Fibroblast of skin of right quadriceps (primary cell): ENCODE measurements at places on chromosomes 4 and X.

DNA sequence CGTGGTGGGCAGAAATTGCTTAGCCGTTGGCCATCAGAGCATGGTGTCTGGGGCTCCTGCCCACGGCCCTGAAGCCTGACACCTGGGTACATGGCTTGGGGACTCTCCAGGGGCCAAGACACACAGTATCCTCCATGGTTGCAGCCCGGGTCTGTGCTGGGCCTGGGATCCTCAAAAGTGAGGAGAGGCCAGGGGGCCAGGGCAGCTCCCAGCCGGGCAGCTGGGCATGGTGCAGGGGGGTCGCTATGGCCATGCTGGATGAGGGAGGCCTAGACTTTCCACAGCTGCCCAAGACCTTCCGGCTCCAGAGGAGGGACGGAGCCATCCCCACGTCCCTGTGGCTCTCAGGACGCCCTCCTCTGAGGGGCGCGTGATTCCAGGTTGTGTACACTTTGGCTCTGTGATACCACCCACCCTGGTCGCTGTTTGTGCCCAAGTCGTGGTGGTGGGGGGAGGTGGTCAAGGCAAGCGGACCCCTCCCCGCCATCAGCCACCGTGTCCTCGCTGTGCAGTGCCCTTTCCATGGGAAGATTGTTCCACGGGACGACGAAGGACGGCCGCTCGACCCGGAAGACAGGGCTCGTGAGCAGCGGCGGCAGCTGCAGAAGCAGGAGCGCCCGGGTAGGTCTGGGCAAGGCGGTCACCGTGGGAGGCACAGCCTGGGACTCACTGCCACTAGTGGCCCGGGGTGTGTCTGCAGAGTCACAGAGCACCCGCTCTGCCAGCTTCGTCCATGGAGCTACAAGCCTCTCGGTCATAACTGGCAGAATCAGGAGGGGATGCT, 25.7 kb downstream of the NKX1-1 start:
- no peak for DNase-seq

DNA sequence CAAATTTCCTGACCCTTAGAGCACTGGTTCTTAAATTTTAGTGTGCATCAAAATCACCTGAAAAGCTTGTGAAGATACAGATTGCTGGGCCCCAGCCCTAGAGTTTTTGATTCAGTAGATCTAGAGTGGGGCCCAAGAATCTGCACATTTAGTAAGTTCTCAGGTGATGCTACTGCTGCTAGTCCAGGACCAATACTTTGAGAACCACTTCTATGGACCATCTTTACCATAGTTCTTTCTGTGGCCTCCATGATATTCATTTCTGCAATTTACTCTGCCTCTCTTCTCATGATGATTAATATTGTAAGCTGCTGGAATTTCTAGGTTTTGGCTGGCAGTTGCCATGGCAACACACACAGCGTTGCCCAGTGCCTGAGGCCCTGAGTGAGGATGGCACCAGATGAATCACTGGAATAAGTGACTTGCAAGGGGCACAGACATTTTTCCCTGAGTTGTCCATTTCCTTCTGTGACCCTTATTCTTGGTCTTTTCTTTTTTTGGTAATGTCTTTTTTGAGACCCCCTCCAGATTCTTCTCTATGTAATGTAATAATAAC, 83.6 kb downstream of the PPP1R2C start:
- no peak for DNase-seq

DNA sequence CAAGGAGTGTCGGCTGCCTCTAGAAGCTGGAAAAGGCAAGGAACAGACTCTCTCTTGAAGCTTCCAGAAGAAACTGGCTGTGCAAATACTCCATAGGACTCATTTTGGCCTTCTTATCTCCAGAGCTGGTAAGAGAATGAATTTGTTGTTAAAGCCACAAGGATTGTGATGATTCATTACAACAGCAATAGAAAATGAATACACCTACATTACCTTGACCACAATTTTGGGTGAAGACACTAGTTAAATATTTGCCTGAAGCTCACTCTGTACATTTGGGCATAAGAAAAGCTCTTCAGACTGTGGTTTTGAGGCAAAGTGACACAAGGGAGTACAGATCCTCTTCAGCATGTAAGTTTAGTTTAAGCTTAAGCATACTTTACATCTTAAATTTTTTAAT, 134.5 kb upstream of the TLL1 start:
- DNase-seq = no peak

GRCh38 chrX:124240422-124240821, 92.0 kb upstream of the TEX13D start:
- DNase-seq = peak; percentile 57

DNA sequence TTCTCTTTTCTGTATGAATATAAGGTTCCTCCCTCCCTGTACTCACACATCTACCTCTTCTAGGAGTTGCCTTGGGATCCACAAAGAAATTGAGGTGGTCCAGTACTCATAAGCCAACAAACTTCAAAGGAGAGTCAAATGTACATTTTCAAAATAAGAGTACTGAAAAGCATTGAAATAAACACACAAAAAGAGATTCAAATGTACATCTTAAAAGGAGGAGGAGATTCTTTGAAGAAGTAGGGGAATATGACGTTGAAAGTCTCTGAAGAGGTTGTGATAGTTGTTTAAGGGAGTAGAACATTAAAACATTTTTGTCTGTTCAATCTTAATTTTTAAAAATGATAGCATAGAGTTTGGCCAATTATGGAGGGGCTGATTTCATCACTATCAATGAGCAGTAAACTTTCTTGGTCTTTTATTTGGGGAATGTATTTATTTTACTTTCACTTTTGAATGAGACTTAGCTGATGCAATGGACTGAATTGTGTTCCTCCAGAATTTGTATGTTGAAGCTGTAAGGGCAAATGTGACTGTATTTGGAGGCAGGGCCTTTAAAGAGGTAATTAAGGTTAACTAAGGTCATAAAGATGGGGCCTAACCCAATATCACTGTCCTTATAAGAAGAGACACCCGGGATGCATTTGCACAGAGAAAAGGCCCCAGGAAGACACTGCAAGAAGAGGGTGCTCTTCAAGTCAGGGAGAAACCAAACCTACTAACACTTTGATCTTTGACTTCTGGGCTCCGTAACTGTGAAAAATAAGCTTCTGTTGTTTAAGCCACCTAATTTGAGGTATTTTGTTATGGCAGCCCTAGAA, 226.3 kb upstream of the PGRMC2 start:
- DNase-seq = peak; percentile 49

- peak; percentile 23 for DNase-seq
Observed at GRCh38 chr4:183905593-183906488, 734 bp downstream of the STOX2 start.

DNA sequence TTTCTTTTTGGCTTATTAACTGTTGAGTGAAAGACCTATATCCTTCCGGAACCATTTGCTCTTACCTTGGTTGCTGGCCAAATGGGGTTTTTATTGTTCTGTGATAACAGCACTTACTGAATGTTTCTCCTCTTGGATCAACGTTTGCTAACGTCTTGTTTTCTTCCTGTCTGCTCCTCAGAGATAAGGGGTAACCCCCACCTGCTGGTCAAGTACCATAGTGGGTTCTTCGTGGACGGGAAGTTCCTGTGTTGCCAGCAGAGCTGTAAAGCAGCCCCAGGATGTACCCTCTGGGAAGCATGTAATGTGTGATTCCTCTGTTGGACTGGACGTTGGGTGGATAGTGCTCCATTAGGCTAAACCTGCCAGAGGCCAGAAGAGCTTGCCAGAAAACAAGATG, 15.3 kb downstream of the BMX start:
- no peak for DNase-seq
